ENCODE measurements at places on chromosomes 16 and 17.
A peak's percentile ranks its signal among the peaks of the same experiment; 100 is the strongest.

DNA sequence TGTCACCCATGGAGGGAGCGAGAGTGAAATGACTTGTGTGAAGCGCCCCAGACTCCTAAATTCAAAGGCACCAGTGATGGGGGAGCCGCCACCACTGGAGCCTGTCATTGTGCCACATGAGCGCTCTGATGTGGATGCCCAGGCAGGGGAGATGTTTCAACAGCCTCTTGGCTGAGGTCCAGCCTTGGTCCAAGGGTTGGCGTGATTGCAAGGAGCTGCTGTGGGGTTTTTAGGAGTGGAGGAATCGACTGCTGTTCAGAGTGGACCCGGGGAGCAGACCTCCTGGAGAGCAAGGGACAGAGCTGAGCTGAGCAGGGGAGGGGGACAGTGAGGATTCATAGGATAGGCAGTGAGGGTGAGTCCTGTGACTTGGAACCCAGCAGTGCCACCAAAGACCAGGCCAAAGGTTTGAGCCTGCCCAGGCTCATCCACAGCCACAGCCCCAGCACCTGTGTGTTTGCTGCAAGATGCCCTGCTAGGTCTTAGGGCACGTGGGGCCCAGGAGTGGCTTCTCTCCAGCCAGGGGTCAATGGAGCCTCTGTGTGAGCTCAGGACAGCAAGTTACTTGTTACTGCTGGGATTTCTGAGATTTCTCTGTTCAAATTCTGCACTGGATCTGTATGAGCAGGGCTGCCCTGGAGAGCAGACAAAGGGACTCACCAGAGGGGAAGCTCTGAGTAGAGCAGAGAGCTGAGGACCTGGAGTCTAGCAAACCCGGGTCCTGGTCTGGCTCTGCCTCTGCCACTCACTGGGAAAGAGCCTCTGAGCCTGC lies 20.3 kb downstream of the RHBDL3 start:
- no peak overlapping the region for H3K27ac ChIP-seq
- H3K4me3 ChIP-seq: no peak overlapping the region
- no peaks in the 10 kb centered on the region for H3K36me3 ChIP-seq
- H3K27me3 ChIP-seq: peaks cover 28% of the 10 kb centered on the region

- H3K27ac ChIP-seq: no peak overlapping the region
- no peak for DNase-seq
- H3K4me1 ChIP-seq: peaks cover 32% of the 10 kb centered on the region
- no peaks in the 10 kb centered on the region for H3K36me3 ChIP-seq
- no peak overlapping the region for H3K4me3 ChIP-seq
These were observed 14.9 kb upstream of the STAC2 start for GRCh38 chr17:39240631-39241030.

DNA sequence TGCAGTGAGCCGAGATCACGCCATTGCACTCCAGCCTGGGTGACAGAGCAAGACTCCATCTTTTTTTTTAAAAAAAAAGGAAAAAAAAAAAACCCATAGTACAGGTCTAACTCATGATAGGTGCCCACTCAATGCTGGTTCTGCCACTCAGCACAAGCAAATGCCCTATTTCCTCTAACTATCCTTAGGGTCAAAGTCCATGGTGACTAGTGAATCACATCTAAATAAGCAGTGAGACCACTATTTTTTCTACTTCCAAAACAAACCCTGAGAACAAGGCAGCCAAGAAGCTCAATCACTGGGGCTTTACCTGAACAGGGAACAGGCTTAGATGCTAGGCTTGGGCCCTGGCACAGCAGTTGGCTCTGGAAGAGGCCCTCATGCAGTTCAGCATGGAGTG lies 3.4 kb downstream of the BLTP2 start:
- H3K36me3 ChIP-seq: peaks cover 33% of the 10 kb centered on the region
- H3K27me3 ChIP-seq: no peaks in the 10 kb centered on the region
- H3K4me1 ChIP-seq: peaks cover 28% of the 10 kb centered on the region
- no peak overlapping the region for H3K27ac ChIP-seq

GRCh38 chr17:62172492-62173291 lies 107.6 kb upstream of the MED13 start:
- H3K4me3 ChIP-seq: no peak overlapping the region
- peaks cover 6% of the 10 kb centered on the region for H3K27me3 ChIP-seq
- H3K4me1 ChIP-seq: peaks cover 7% of the 10 kb centered on the region
- no peak overlapping the region for H3K27ac ChIP-seq
- H3K36me3 ChIP-seq: no peaks in the 10 kb centered on the region

DNA sequence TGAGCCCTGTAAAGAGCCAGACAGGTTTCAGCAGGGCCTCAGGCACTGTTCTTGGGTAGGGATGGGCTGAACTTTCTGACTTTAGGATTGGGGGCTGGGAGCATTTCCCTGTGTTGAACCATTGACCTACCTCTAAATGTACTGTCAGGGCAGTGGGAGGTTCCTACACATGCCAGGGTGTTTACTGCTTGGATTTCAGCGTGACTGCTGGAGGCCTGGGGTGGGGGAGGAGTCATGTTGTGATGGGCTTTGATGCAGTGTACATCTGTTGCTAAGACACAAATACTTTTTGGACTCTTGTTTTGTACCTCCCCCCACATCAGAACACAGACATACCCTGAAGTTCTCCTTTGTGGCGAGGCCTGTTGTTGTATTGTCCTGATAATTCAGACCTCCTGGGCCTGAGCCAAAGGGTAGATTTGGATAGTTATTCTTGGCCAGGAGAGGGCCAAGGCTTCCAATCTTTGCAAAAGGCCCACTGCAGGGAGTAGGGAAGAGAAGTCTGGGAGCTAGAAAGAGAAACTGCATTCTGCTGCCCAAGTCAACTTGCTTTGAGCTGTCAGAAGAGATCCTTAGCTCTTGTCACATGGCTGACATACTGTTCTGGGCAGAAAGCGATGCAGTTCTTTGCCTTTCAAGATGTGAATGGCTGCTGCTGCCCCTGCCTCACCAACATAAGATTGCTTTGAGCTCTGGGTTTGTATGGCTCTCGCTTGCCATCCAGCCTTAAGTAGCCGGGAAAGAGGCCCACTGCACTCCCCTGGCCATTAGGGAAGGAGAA lies 3.7 kb downstream of the NFE2L1 start:
- H3K4me1 ChIP-seq: peaks cover 60% of the 10 kb centered on the region
- H3K27me3 ChIP-seq: no peaks in the 10 kb centered on the region
- DNase-seq: no peak
- H3K27ac ChIP-seq: peak overlapping the region; percentile 64

DNA sequence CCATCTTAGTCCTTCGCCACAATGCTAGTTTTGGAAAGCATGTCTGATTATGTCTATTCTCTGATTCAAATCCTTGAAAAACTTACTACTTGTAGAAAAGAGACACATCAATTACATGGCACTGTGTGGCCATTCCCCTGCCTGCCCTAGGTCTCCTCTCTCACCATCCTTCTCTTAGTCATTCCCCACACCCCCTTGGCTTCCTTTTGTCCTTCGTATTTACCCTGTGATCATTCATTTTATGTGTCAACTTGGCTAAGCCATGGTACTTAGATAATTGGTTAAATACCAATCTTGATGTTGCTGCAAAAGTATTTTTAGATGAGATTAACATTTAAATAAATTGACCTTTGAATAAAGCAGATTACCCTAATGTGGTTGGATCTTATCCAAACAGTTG lies 122.9 kb upstream of the CDH11 start:
- no peak for DNase-seq
- H3K27ac ChIP-seq: no peak overlapping the region
- no peaks in the 10 kb centered on the region for H3K4me1 ChIP-seq
- H3K27me3 ChIP-seq: no peaks in the 10 kb centered on the region

DNA sequence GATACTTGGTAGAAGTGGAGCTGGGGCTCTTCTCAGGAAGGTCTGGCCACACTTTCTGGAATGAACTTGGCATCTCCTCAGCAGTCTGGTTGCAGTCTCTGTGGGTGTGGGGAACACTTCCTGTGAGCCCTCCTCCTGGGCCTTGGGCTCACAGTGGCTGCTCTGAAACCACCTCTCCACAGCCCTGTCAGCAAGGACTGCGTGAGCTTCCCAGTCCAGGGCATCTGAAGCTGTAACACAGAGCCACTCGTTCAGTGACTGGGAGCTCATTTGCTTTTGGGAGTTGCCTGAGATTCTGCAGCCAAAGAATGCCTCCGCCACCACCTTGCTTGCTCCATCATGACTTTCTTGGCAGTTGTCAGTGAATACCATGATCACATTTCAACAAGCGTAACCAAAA lies 60.0 kb downstream of the CLEC16A start:
- no peak overlapping the region for H3K27ac ChIP-seq
- H3K4me3 ChIP-seq: no peak overlapping the region
- H3K36me3 ChIP-seq: peaks cover 28% of the 10 kb centered on the region
- H3K27me3 ChIP-seq: no peaks in the 10 kb centered on the region
- DNase-seq: no peak
- H3K4me1 ChIP-seq: no peaks in the 10 kb centered on the region

DNA sequence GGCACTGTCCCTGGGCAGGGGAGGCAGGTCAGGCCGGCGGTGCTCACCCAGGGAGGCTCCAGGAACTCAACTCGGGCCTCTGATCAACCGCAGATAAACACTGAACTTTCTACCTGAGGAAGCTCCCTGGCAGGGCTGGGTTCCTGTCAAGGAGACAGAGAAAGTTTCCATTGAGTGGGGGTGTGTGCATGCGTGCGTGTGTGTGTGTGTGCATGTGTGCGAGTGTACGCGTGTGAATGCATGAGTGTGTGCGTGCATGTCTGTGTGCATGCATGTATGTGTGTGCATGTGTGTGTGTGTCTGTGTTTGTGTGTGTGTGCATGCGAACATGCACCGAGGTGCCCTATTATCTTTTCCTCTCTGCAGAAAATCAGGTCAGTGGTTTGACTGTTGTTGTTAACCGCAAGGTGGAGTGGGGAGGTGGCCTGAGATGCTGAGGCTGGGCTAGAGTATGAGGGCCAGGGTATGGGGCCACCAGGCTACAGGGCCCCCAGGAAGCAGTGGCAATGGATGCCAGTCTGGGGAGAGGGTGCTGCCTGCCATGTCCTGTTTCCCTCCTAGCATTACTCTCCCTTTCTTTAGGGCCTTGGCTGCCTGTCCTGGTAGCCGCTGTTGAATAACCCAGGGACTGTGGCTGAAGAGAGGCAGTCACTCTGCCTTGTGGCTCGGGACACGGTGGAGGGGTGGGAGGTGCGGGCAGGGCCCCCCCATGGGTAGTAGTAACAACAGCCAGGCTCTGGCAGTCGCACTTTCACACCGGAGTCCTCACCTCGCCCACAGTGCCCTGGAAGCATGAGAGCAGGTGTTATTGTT lies 24.0 kb downstream of the CCR7 start:
- peaks cover 39% of the 10 kb centered on the region for H3K4me1 ChIP-seq
- peak overlapping the region; percentile 95 for H3K27ac ChIP-seq
- no peaks in the 10 kb centered on the region for H3K27me3 ChIP-seq
- peak overlapping the region; percentile 28 for H3K4me3 ChIP-seq
- H3K36me3 ChIP-seq: no peaks in the 10 kb centered on the region

- peaks cover 2% of the 10 kb centered on the region for H3K4me1 ChIP-seq
- peaks cover 26% of the 10 kb centered on the region for H3K27me3 ChIP-seq
- DNase-seq: no peak
- no peaks in the 10 kb centered on the region for H3K36me3 ChIP-seq
- H3K4me3 ChIP-seq: no peak overlapping the region
These were observed 5.3 kb upstream of the DDX52 start for GRCh38 chr17:37648555-37648954.

GRCh38 chr17:81456798-81457197 lies 55.8 kb downstream of the ACTG1 start:
- peaks cover 7% of the 10 kb centered on the region for H3K4me1 ChIP-seq
- H3K27me3 ChIP-seq: peaks cover 15% of the 10 kb centered on the region
- no peak for DNase-seq
- H3K36me3 ChIP-seq: no peaks in the 10 kb centered on the region
- no peak overlapping the region for H3K4me3 ChIP-seq

GRCh38 chr17:50680126-50680525 lies 27.6 kb downstream of the ANKRD40 start:
- H3K4me1 ChIP-seq: peaks cover 5% of the 10 kb centered on the region
- no peak overlapping the region for H3K4me3 ChIP-seq
- DNase-seq: no peak
- no peaks in the 10 kb centered on the region for H3K36me3 ChIP-seq
- no peak overlapping the region for H3K27ac ChIP-seq

- H3K36me3 ChIP-seq: peaks cover 20% of the 10 kb centered on the region
- H3K4me3 ChIP-seq: no peak overlapping the region
- no peak for DNase-seq
- peaks cover 5% of the 10 kb centered on the region for H3K4me1 ChIP-seq
- H3K27ac ChIP-seq: peak overlapping the region; percentile 36
These were observed 17.1 kb downstream of the TRAF4 start for GRCh38 chr17:28760601-28761562.

GRCh38 chr17:8121681-8122421 lies 2.1 kb downstream of the HES7 start:
- peak overlapping the region; percentile 77 for H3K4me3 ChIP-seq
- H3K27me3 ChIP-seq: peaks cover 39% of the 10 kb centered on the region
- peak; percentile 66 for DNase-seq

DNA sequence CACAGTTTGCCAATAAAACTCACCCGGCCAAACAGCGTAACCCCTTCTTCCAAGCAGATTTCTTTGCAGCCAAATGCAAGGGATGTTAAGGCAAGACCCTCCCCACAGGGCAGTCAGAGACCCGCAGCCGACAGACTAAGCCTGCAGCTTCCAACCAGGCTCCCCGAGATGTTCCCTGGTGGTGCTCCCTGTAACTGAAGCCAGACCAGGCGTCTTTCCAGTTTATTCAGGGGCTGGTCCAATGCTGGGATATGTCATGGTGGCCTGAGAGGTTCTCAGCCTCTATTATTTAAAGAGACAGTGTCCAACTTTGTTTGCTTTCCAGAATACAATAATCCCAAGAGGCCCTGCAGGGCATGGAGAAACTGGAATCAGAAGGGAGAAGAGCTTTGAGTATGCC lies at the start of gene PMP22:
Gene PMP22 (minus strand): TSS at position 196 of the 400 bp plus-strand sequence. CDS start 4,599 bp downstream, outside the sequence.
- H3K4me3 ChIP-seq: no peak within 1 kb of the TSS
- H3K27ac ChIP-seq: no peak within 1 kb of the TSS
- H3K27me3 ChIP-seq: peaks cover 19% of the 10 kb centered on the region
- DNase-seq: no peak

Measured in memory B cell (primary cell).